Endothelial cell (in vitro differentiated cells): ENCODE measurements at places on chromosomes 16 and 17.

DNA sequence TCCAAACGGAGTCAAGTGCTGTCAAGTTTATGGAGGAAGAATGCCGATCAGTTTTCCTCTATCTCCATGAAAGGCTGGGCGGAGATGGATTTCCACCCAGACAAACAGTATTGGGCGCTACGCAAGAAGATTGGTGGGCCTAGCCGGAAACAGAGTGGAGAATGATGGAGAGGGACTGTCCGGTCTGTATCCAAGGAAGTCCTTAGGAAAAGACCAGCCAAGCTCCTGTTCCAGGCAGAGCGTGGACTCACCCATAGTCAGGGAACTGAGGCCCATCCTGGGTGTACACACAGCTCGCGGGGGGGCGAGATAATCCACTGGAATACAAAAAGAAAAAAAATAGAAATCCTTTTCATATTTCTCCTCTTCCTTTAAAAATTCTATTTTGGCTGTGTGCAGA, 1.5 kb upstream of the ABCC12 start:
- H3K27me3 ChIP-seq: peaks cover 2% of the 10 kb centered on the region
- DNase-seq: no peak
- peaks cover 7% of the 10 kb centered on the region for H3K4me1 ChIP-seq
- no peaks in the 10 kb centered on the region for H3K36me3 ChIP-seq

- no peaks in the 10 kb centered on the region for H3K4me1 ChIP-seq
- DNase-seq: no peak
- no peaks in the 10 kb centered on the region for H3K27me3 ChIP-seq
- no peak overlapping the region for H3K4me3 ChIP-seq
- no peak overlapping the region for H3K27ac ChIP-seq
These were observed 88.0 kb downstream of the STXBP4 start for GRCh38 chr17:55056526-55056925.

GRCh38 chr17:9140550-9141424, 119.5 kb downstream of the NTN1 start:
- no peak overlapping the region for H3K4me3 ChIP-seq
- no peak for DNase-seq
- H3K36me3 ChIP-seq: peaks cover 2% of the 10 kb centered on the region
- H3K27me3 ChIP-seq: peaks cover 2% of the 10 kb centered on the region

- DNase-seq: no peak
- no peaks in the 10 kb centered on the region for H3K36me3 ChIP-seq
- H3K27ac ChIP-seq: no peak overlapping the region
- no peak overlapping the region for H3K4me3 ChIP-seq
- H3K27me3 ChIP-seq: no peaks in the 10 kb centered on the region
These were observed 1046.6 kb downstream of the CDH8 start for GRCh38 chr16:60989592-60989991.

DNA sequence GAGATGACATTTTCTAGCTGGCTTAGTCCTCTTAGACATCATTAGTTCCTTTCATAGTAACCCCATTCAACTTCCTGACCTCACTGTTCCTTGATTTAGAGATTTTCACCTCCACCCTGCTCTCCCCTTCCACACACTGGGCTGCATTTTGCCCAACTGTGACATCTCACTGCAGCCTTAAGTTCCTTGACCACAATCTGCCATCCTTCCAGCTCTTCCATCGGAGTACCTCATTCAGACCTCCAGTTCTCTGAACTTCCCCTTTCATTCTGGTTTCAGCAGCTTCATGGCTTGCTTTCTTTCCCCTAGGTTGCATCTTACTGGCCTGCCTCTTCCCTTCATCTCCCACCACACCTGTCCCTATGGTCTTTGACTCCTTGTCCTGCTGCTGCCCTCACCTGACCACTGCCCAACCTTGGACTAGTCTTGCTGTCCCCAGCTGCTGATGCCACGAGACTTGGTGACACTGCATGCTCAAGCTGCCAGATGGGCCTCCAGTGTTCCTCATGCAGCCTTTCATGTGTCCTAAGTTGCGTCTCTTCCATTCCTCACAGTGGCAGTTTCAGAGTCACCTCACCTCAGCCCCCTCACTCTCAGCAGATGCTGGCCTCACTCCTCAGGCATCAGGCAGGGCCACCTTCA, 40.8 kb downstream of the NUP88 start:
- no peak overlapping the region for H3K27ac ChIP-seq
- peaks cover 15% of the 10 kb centered on the region for H3K4me1 ChIP-seq
- peaks cover 38% of the 10 kb centered on the region for H3K36me3 ChIP-seq
- H3K27me3 ChIP-seq: peaks cover 1% of the 10 kb centered on the region

- H3K27me3 ChIP-seq: peaks cover 7% of the 10 kb centered on the region
- H3K36me3 ChIP-seq: no peaks in the 10 kb centered on the region
- H3K27ac ChIP-seq: no peak overlapping the region
- DNase-seq: no peak
- no peak overlapping the region for H3K4me3 ChIP-seq
These were observed 9.1 kb upstream of the CRISPLD2 start for GRCh38 chr16:84810518-84811273.

DNA sequence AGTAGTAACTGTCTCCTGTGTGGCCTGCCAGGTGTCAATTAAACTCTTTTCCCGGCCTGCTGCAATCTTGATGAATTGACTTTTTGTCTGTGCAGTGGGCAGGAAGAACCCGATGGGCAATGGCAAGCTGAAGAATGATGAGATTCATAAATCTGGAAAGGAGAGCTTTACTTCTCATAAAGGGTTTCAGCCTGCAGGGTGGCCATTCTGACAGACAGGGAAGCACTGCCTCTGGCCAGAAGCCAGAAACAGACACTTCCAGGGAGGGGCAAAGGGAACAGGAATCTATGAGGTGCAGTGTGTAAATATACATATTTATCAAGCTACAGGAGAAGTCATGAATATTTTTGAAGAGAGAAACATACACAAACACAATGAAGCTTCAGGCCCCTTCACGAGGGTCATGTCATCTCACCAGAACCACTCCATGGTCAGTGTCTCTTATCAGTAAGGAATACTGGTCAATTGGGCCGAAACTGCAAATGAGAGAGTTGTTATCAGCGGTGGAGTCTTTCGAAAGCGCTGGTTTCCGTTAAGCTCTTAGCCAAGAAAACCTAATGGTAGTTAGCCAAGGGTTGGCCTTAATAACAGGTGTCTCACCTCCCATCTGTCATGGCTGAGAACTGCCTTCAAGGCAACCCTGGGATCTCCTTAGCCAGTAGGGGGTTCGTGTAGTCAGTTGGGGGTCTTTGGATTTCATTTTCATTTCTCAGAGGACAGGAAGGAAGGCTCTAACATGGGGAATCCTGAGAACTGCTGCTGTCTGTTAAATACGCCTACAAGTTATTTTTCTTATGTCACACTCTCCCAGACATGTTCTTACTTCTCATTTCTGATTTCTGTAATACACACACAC, 1.2 kb upstream of the NARF start:
- H3K27ac ChIP-seq: peak overlapping the region; percentile 74
- H3K36me3 ChIP-seq: peaks cover 20% of the 10 kb centered on the region
- peaks cover 18% of the 10 kb centered on the region for H3K4me1 ChIP-seq
- H3K27me3 ChIP-seq: peaks cover 11% of the 10 kb centered on the region
- no peak for DNase-seq

DNA sequence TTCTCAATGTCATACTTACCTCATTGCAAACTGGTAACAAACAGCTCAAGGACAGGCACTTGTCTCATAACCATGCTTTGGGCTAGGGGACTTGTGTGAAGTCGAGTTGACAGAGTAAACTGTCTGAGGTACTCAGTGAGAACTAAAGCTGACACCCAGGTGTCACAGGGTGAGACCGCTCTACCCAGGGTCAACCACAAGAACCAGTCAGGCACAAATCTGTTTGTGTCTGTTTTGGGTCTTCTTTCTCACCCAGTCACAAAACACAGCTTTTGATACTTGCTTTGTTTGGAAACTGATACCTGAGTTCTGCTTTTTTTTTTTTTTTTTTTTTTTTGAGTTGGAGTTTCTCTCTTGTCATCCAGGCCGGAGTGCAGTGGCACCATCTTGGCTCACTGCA, 161.1 kb downstream of the STX8 start:
- H3K4me1 ChIP-seq: no peaks in the 10 kb centered on the region
- peaks cover 3% of the 10 kb centered on the region for H3K36me3 ChIP-seq
- H3K27me3 ChIP-seq: peaks cover 4% of the 10 kb centered on the region

GRCh38 chr17:51487947-51488346, 227.6 kb downstream of the UTP18 start:
- no peaks in the 10 kb centered on the region for H3K27me3 ChIP-seq
- H3K27ac ChIP-seq: no peak overlapping the region
- no peaks in the 10 kb centered on the region for H3K36me3 ChIP-seq
- DNase-seq: peak; percentile 5

- H3K27me3 ChIP-seq: no peaks in the 10 kb centered on the region
- no peaks in the 10 kb centered on the region for H3K36me3 ChIP-seq
- peaks cover 12% of the 10 kb centered on the region for H3K4me1 ChIP-seq
- peak; percentile 33 for DNase-seq
These were observed 12.7 kb upstream of the SPECC1 start for GRCh38 chr17:19996502-19996901.

- H3K36me3 ChIP-seq: peaks cover 17% of the 10 kb centered on the region
- no peak overlapping the region for H3K27ac ChIP-seq
- no peak overlapping the region for H3K4me3 ChIP-seq
- H3K4me1 ChIP-seq: no peaks in the 10 kb centered on the region
These were observed 78.5 kb downstream of the ZZEF1 start for GRCh38 chr17:4064366-4064765.
